DMS53 (cell line): ENCODE measurements at places on chromosomes 7 and 10.

- no peak for DNase-seq
These were observed 39.5 kb downstream of the ERCC6 start for GRCh38 chr10:49499305-49499851.

- DNase-seq, result no peak
These were observed 12.3 kb downstream of the TCF7L2 start for GRCh38 chr10:112962343-112962742.

DNA sequence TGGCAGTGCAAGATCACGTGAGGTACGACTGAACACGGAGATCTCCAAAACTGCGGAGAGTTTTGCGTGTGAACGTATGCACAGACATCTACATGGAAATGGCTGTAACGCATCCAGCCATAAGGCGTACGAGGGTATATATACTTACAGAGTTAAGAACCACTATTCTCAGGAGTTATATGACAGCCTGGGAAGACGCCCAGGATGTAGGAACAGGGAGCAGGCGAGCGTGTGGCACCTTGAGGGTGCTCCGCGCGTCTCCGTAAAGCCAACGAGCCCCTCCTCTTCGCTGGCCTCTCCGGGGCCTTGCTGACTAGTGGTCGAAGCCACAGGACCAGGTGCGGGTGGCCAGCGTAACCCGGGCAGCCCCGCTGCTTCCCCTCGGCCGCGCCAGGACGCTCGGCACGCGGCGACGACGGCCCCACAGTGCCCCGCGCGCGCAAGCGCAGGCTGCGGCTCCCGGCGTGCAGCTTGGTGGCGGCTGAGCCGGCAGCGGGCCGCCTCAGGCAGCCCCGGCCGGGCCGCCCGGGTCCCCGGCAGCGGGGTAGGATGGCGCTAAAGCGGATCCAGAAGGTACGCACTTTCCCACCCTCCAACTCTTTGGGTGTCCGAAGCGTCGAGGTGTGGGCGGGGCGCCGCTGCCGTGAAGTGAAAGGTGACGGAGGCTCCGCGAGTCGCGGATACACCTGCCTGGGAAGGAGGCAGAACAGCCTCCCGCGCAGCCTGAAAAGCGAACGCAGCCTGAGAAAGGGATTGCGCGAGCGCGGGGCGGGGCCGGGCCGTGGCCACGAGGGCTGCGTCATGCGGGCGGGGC is at the start of gene UBE2D4:
UBE2D4 (plus strand) TSS at position 453 of the 814 bp plus-strand sequence; CDS start at position 550, 97 bp downstream.
- DNase-seq, result peak; percentile 96

DNA sequence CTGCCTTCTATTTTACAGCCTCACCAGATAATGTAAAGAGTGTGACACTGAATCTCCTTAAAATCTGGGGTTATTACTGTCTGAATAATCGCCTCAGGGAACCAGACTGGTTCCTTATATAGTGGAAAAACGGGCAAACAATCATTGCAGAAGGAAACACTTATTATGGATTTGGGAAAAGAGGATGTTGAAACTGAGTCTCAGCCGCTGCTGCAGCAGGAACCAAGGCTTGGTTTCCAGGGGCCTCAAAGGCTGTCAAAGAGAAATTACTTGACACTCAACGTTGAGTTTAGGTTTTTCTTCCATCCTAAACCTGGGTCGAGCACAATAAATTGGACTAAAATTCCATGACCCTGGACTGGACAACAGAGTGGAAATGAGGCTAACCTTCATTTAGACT is 103.8 kb upstream of the AHR start:
- DNase-seq, result no peak

- no peak for DNase-seq
These were observed 316.4 kb downstream of the DNAJB6 start for GRCh38 chr7:157652954-157653826.

GRCh38 chr10:20065814-20066213 is 249.6 kb downstream of the PLXDC2 start:
- no peak for DNase-seq

- DNase-seq, result no peak
These were observed 9.9 kb downstream of the KCNH2 start for GRCh38 chr7:150968056-150968733.

GRCh38 chr10:79473496-79474095 is 28.2 kb upstream of the ZCCHC24 start:
- no peak for DNase-seq

DNA sequence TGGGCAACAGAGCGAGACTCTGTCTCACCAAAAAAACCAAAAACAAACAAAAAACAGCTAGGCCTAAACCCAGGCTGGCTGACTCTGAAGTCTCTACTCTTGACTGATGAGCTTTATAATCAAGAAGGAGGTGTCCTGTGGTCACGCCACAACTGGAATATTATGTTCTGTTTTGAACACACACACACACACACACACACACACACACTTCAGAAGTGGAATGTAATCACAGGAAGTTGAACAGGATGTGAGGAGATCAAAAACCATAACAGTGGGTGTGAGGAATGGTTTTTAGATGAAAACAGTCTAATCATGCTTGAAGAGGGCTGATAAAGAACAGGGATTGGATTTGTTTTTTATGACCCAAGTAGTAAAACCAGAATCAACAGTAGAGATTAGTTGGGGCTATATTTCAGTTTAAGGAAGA is 51.1 kb upstream of the IL6 start:
- DNase-seq, result peak; percentile 96

DNA sequence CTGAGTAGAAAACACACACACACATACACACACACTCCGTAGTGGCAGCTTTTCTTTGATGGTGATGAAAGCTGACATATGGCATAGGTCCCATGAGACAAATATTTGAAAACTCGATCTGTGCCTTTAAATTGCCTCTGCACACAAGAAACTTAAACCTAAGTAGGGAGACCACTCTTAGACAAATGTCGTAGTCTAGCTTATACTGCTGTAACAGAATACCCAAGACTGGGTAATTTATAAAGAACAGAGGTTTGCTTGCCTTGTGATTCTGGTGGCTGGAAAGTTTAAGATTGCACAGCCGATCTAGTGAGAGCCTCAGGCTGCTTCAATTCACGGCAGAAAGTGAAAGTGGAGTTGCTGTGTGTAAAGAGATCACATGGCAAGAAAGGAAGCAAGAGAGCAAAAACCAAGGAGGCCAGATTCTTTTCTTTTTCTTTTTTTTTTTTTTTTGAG is 489.4 kb upstream of the SORCS1 start:
- DNase-seq, result peak; percentile 43

DNA sequence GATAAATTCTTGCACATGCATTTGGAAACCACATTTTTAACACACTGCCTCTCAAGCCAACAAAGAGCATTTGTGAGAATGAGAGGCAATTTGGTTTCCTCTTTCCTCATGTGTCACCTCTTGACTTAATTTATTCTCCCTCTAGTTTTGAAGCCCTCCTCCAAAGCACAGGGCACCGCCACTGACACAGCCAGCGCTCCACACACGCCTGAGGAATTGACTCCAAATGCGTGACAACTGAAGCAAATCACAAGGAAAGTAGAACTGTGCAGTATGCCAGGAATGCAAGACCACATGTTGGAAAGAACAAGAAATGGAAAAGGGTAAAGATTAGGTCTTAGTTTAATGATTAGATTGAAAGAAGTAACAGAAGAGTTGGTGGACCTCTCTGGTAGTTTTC is 173.3 kb downstream of the LSM5 start:
- DNase-seq, result no peak

GRCh38 chr7:425794-426188 is 93.9 kb downstream of the PDGFA start:
- DNase-seq, result no peak

DNA sequence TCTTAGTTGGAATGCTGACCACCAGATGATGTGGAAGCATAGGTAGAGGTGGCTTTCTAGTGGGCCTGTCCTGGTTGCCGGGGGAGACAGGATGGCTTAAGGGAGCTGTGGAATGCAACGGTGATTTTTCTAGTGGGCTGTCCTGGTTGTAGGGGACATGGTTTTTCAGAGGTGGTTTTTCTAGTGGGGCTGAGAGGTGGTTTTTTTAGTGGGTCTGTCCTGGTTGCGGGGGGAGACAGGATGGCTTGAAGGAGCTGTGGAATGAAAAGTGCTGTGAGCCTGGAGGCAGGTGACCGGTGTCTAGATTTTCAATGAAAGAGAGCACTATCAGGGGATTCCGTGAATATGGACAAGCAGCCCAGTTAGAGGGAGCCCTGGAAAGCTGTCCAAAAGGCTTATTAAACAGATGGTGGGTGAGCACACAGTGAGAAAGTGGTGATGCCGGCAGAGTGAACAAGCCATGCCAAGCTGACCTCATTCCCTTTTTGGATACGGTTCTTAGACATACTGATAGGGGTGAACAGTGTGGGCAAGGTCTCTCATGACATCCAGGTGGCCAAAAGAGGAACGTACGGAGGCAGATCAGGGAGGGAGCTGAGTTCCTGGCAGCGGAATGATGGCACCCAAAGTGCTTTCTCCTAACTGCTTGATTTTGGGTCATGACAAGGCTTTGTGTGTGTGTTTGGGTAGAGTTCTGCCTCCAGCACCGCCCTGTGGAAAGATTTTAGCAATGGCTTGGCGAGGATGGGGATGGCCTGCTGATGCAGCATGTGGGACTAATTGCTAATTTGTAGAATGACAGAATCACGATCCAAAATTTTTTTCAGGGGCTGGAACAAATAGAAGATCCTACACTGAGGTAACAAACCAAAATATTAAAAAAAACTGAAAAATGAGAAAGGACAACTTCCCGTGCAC is 126.6 kb downstream of the TMEM178B start:
- no peak for DNase-seq

GRCh38 chr7:132752431-132752830 is 176.2 kb upstream of the PLXNA4 start:
- no peak for DNase-seq

- no peak for DNase-seq
These were observed 23.1 kb upstream of the AKR1E2 start for GRCh38 chr10:4802711-4803487.
